ENCODE measurements at places on chromosomes 3 and 15. TPM values are rescaled to one million over a fixed set of nuclear protein-coding genes. Genes with fewer than 3 reads are reported as not detected.

- DNase-seq, result no peak
Measured at GRCh38 chr3:57777774-57778173, 21.7 kb downstream of the SLMAP start.

- DNase-seq, result peak; percentile 22
Measured at GRCh38 chr3:11907667-11908660, 61.3 kb upstream of the TAMM41 start.

- no peak for DNase-seq
Measured at GRCh38 chr3:107680698-107681097, 157.9 kb downstream of the BBX start.

GRCh38 chr15:51726302-51727073 is 11.0 kb downstream of the LYSMD2 start:
- DNase-seq, result peak; percentile 37

The TF gene
- polyA plus RNA-seq, result 1,472 TPM

The IQCF5 gene
- polyA plus RNA-seq, result not detected

- DNase-seq, result no peak
Measured at GRCh38 chr3:177461765-177462164, 264.5 kb upstream of the TBL1XR1 start.

DNA sequence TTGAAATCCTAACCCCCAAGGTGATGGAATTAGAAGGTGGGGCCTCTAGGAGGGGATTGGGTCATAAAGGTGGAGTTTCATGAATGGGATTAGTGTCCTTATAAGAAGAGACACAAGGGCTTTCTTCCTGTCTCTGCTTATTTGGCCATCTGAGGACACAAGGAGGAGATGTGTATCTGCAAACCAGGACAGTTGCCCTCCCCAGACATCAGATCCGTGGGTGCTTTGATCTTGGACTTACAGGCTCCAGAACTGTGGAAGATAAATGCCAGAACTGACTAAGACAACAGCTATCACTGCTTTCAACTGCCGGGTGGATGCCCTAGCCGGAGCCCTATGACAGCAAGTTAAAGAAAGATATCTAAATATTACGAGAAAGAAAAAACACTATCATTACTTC is 94.4 kb downstream of the CHRNA7 start:
- DNase-seq, result no peak

DNA sequence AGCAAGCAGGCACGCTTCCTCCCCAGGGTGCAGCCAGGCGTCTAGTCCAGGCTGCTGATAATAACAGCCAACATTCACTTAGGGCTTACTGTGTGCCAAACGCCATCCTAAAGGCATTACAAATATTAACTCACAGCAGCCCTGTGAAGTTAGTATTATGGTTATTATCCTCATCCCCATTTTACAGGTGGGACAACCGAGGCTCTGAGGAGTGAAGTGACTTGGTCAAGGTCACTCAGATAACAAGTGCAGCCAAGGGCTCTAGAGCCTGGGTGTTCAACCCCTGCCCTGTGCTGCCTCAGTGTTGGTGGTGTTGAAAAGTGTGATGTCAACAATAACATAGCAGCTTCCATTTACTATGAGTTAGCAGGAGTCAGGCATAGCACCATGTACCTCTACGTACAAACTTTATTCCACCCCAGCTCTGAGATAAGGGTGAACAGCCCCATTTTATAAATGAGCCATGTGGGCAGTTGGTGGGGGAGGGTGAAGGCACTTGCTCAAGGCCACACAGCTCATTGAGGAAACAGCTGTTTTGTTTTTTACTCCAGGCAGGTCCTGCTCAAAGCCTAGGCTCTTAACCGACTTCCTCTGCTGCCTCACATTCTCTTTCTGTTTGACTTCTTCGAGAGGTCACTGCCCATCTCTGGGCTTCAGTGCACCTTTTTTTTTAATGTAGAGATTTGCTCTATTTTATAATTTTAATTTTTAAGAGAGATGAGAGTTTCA is 24.0 kb upstream of the TRH start:
- DNase-seq, result no peak

The TFDP2 gene
- polyA plus RNA-seq, result 27.0 TPM

- DNase-seq, result no peak
Measured at GRCh38 chr3:196377321-196377720, 39.1 kb upstream of the TM4SF19 start.

GRCh38 chr15:51223771-51224229 is 114.6 kb downstream of the CYP19A1 start:
- no peak for DNase-seq

The ZNF502 gene
- 2.0 TPM for polyA plus RNA-seq

DNA sequence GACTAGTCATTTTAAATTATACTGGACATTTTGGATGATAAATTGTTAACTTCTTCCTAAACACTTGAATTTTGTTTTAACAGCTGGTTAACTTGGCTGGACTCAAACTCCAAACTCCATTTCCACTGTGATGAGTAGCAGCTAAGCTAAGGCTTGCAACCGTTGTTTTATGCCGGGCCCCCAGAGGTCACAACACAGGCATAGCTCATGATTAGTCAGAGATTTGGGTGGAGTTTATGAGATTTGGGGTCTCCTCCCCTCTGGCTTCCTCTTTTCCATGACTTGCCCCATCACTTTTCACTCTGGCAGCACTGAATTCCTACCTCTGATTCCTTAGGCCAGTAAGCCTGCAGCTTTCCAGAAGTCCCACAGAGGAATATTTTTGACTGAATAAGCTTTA is 12.8 kb downstream of the THAP10 start:
- no peak for DNase-seq

DNA sequence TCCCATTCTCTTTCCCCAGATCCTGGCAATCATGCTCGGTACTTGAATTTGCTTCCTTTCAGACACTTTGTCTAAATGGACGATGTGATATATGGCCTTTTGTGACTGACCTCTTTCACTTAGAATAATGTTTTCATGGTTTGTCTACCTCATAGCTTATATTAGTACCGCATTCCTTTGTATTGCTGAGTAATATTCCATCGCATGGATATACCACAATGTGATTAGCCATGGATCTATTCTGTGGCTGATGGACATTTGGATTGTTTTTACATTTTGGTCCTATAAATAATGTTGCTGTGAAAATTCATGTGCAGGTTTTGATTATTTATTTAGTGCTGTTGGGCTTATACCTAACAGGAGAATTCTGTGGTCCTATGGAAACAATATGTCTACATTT is 458.6 kb downstream of the GABRG3 start:
- DNase-seq, result no peak

DNA sequence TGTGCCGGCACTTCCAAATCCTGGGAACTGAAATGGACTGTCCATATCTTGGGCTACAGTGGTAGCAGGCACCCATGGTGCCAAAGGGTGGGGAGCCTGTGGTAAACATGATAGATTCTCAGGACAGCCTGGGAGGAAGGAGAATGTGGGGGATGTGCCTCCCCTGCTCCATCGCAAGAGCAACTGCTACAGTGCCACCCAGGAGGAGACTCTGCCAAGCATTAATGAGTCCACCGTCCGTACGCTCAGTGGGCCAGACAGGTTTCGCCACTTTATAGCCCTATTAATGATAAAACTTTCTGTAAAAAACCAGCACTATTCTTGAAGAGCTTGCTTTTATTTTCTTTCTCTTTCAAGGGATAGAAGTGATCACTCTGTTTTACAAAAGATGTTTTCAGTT is 75.2 kb downstream of the FMN1 start:
- no peak for DNase-seq

- DNase-seq, result no peak
Measured at GRCh38 chr3:180983136-180983535, 6.4 kb downstream of the DNAJC19 start.

GRCh38 chr3:122794483-122794778 is 438 bp upstream of the SLC49A4 start:
- DNase-seq, result no peak

The WDR72 gene
- polyA plus RNA-seq, result not detected

DNA sequence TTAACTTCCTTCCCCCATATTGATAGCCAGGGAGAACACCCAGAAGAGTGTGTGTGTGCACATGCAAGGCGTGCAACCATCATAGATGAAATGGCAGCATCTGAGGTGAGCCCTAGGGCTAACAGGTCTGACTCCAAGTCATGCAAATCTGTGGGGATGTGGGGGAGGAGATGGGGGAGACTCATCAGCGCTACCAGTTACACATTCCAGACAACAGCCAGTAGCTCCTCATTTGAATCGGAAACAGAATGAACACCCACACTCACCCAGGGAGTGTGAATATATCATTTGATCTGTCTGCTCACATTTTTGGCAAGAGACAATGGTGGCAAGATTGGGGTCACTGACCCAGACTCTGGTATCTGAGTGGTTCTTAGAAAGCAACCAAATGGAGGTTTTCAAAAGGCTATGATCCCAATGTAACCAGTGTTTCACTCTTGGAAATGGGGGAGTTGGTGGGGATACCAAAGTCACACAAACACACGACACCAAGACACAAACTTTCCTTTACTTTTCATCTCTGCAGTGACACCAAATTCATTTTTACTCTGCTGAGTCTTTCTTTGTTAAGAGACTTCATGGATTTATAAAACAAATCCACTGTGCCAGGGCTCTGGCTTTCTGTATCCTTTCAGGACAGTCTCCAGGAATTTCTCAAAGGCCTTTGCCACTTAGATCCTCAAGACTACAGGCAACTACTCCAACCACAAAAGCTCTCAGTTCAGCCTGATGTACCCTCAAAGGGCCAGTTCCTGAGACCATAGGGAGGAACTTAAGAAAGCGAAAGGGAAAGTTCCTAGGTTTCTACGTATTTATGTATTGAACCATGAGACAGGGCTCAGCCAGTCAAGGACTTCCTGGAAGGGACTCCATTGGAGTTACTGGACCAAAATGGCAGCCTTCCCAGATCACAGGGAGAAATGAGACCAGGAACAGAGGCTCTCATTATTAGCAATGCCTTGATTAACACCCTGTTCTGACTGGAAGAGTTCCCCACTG is 2.2 kb downstream of the CDCP1 start:
- no peak for DNase-seq

DNA sequence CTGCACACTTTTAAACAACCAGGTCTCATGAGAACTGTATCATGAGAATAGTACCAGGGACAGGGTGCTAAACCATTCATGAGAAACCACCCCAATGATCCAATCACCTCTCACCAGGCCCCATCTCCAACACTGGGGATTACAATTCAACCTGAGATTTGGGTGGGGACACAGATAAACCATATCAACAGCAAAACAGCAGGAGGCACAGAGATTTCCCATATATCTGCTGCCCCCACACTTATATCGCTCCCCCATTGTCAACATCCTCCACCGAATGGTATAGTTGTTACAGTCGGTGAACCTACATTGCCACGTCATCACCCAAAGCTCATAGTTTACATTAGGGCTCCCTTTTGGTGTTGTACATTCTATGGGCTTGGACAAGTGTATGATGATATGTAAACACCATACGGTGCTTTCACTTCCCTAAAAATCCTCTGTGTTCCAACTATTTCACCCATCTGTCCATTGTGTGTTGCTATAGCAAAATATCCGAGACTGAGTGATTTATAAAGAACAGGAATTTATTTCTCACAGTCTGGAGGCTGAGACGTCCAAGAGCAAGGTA is 224.8 kb downstream of the FAM43A start:
- DNase-seq, result peak; percentile 43

DNA sequence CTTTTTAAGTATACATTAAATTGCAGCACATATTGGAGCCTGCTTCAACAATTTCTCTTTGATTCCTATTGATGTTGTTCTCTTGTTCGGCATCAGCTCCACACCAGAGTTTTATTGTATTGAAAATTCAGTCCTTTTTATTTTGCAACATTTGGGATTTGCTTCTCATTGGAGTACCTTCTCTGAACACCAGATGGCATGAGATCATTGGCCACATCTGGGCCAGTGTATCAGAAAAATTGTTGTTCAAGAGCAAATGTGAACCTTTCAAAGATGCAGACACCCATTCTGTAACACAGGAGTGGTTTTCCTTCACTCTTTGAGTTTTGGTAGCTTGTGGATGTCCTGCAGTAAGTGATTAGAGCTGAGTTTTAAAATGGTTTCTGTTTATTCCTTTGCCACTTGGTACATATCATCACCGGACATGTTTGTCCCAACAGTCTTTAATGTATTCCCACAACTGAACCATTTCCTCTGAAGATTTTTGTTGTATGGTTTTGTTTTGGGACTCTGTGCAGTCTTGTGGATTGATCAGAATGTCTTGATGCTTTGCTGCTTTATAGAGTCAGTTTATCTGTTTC is 96.1 kb downstream of the MCTP2 start:
- peak; percentile 80 for DNase-seq

- DNase-seq, result no peak
Measured at GRCh38 chr15:68204776-68205557, at the start of gene CALML4. TSS of gene CALML4 (minus strand) at chr15:68205332. CDS start at chr15:68205247, 85 bp downstream.

The ZMYND10 gene
- 18.3 TPM for polyA plus RNA-seq

- DNase-seq, result no peak
Measured at GRCh38 chr3:126895178-126896066, 87.5 kb upstream of the PLXNA1 start.

GRCh38 chr3:156005736-156006135 is 114.6 kb upstream of the KCNAB1 start:
- peak; percentile 27 for DNase-seq

The LSAMP gene
- 21.4 TPM for polyA plus RNA-seq

DNA sequence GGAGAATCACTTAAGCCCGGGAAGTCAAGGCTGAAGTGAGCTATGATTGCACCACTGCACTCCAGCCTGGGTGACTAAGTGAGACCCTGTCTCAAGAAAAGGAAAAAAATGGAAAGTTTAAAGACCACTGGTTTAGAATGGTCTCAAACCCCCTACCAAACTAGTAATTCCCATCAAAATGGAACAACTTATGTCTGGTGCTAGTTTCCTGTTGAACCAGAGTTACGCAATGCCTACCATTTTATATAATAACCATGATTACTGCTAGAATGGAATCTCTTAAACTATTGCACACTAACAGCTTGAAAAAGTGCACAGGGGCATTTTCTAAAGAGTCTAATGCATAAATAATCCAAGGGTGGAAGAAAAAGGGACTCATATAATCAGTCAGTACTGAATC is 43.6 kb downstream of the DMXL2 start:
- no peak for DNase-seq
